ENCODE measurements at places on chromosomes 12 and 14.

DNA sequence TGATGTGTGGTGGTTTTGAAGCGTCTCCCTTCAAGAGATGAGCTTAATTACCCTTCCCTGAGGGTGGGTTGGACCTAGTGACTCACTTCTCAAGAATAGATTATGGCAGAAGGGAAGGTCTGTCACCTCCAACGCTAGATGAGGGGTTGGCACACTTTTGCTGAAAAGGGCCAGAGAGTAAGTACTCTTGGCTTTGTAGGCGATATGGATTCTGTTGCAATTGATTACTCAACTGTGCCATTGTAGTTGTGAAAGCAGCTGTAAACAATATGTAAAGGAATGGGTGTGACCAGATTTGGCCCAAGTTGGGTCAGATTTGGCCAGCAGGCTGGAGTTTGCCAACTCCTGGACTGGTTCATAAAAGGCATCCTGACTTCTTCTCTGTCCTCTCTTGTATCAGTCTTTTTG lies 53.3 kb downstream of the SMIM41 start:
- no peak for DNase-seq

DNA sequence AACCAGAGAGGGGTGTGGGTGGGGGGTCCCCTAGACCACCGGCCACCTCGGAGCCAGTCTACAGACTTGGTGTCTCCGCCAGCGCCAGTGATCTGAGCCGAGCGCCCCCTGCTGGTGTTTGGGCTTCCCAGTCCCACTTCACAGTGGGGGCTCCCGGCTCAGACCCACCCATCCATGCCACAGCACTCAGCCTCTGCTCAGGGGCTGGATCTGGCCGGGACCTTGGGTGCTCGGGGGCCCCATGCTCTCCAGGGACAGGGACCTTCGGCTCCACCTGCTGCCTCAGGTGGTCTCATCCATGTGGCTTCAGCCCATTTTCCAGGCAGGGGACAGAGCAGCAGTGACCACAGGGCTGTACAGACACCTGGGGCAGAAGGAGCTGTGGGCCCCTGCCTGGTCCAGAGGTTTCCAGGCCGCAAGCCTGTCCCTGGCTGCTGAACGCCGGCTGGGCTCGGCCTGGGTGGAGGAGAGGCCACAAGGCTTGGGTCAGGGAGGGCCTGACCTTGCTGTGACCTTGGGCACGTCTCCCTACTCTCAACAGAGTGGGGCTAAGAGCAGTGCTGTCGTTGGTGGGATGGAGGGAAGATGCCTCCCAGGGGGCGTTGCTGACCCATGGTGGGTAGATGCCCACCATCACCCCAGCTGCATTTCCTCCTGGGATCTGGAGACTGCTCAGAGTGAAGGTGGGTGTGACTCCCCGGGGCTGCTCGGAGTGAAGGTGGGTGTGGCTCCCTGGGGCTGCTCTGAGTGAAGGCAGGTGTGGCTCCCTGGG lies 86.3 kb downstream of the KIF26A start:
- no peak for DNase-seq

- DNase-seq: no peak
These were observed 110.1 kb upstream of the FAR2 start for GRCh38 chr12:29039013-29039412.

GRCh38 chr12:55675666-55676065 lies 32.0 kb downstream of the ITGA7 start:
- no peak for DNase-seq

DNA sequence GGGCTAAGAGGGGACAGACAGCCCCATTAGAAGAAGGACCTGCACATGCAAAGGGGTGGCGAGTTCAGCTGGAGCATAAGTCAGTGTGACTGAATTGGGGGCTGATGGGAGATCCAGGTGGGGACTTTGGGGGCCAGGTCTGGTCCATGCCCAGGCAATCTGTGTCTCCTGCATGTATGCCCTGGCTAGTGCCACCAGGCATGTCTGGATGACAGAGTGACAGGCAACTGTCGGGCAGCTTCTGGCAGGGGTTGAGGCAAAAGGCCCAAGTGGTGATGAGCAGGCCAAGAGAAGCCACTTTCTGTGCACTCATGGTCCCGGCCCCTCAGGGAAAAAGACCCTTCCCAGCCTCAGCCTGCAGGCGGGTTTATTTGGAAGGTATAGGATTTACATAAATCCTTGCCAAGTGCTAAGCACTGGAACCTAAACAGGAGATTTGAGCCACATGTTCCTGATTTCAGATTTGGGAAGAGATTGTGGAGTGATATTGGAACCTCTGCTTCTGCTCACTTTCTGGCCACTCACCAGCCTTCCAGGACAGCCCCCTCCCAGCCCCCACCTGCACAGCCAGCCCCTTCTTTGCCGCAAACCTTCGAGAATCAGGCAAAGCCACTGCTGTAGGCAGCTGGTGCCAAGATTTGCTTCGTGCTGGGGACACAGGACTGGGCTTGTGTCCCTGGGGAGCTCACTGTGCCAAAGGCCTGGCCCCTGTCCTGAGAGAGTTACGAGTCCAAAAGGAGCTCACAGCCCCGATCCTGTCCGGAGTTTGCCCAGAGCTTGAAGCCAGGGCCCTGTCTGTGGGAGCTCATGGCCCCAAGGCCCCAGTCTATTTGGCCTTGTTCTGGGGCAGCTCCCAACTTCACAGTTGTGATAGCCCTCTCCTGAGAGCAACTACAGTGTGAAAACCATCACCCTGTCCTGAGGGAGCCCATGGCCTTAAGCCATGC lies 232.5 kb upstream of the RTL1 start:
- no peak for DNase-seq

- no peak for DNase-seq
These were observed 179.6 kb downstream of the TMEM117 start for GRCh38 chr12:44015333-44015941.

DNA sequence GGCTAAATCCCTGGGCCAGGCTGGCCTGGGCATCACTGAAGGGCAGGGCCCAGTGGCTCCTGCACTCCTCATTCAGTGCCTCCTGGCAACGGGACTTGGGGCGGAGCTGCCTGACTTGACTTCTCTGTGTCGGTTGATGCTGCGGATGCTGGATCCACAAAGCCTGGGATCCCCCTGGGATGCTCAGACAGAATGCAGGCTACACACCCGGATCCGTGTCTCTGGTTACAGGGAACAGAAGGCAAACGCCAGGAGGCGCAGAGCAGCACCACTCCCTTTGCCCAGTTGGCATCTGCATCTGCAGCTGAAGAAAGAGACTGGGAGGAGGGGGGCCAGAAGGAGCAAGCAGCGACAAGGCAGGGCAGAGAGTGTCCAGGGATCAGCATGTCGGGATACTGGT lies 154.5 kb upstream of the FKBP4 start:
- DNase-seq: no peak

DNA sequence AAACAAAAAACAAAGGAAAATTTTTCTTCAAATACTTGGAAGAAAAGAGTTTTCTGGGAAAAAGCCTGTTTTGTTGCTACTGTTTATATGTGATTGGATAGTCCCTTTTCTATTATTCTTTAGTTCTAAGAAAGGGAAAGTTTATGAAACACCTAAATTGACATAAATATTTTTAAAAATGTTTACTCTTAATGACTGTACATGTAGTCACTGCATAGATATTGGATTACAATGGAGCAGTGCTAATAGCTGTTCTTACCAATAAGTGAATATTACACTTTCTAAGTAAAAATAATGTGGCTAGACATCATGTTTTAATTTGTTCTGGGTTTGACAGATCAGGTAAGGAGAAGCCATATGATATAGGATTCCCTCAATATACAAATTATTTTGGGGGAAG lies 352.7 kb upstream of the DIO2 start:
- no peak for DNase-seq

GRCh38 chr12:30450872-30451271 lies 244.8 kb downstream of the IPO8 start:
- DNase-seq: no peak

DNA sequence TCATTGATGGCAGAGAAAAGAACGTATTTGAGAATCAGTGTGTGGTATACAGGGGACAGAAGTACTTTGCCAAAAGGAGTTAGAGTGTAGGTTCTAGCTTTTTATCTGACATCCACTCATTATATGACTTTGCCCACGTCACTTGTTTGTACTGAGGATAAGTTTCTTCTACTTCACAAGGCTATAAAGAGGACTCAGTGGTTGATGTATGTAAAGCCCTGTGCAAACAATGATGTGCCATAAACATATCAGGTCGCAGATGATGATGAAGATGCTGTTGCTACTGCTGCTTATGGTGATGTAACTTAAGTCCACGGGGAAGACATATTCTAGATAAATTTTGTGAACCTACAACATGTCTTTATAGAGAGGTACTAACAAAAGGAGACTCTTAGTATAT lies 66.3 kb downstream of the TRHDE start:
- DNase-seq: no peak

GRCh38 chr14:50469982-50470381 lies 62.4 kb downstream of the MAP4K5 start:
- no peak for DNase-seq

- peak; percentile 48 for DNase-seq
These were observed 4.1 kb downstream of the CDKN1B start for GRCh38 chr12:12721176-12721751.

- DNase-seq: no peak
These were observed 293.2 kb upstream of the FAR2 start for GRCh38 chr12:28855761-28856310.

DNA sequence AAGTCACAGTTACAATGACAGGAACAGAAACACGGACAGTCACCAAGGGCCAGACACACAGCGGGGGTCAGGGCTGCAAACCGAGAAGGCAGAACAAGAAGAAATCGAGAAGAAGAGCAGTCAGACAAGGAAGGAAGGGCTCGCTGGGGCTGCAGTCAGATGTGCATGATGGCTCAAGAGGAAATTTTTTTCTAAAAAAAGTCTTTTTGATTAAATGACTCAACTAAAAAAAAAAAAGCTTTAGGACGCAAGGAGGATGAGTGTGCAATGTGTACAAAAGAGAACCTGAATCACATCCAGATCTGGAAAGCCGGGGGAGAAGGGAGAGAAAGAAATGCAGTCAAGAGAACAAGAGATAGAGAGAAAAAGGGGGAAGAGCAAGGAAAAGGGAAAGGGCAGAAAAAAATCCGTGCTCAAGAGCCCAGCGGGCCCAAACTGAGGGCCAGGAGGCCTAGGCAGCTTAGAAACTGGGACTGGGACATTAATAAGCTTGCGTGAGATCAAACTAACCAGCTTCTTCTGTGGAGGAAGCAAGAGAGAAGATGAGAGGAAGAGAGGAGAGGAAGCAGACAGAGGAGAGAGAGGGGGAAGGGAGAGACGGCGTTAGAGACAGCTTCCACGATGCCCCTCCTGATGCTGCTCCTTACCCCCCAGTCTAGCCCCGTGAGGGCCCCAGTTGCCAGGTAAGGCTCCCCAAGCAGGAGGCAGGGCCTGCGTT lies 6.7 kb downstream of the IFFO1 start:
- no peak for DNase-seq

DNA sequence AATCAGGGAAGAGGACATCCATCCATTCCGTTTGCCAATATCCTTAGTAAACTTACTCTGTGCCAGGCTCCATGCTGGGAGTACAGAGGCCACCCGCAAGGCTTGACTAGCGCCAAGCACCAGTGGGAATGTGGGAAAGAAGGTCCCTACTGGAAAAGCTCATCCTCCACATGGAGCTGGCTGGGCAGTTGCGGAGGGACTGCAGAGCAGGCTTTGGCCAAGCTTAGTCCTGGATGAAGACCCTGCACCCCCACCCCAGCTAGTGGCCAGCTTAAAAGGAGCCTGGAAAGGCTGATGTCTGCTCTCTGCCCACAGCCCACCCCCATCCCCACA lies 22.4 kb upstream of the EIF2B2 start:
- DNase-seq: no peak

DNA sequence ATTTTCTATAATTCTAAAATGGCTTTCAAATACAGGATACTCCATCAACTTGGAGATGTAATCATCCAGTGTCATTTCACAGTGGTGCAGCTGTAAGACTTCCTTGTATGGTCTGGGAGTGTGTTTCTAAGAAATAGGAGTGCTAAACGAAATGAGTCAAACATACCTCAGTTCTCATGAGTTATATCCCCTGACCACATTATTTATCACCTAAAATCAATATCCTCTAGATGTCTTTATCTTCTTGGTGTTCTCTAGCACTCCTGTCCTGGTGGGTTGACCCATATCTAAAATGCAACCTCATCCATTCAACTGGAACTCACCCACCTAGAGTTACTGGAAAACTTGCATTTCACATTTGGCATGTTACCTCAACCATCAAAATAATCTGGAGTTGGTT lies 33.2 kb downstream of the TMEM30B start:
- DNase-seq: no peak

- DNase-seq: no peak
These were observed 15.8 kb downstream of the SEL1L start for GRCh38 chr14:81517798-81518398.

DNA sequence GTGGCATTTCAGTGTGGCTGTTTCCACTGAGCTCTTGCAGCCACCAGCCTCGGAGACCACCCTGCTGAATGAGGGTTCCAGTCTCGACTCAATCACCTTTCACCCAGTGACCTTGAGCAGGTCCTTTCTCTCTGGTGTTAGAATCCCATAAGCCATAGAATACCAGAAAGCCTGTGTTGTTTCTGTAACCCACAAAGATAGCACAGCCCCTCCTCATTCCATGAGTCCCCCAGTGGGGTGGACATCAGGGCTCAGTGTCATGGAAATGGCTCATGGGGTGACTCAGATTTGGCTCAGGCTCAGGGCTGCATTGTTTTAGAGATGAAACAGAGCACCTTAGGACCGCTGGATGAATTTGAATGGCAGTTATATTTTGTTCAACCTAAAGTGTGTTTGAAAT lies 171.5 kb downstream of the PTPN11 start:
- no peak for DNase-seq

DNA sequence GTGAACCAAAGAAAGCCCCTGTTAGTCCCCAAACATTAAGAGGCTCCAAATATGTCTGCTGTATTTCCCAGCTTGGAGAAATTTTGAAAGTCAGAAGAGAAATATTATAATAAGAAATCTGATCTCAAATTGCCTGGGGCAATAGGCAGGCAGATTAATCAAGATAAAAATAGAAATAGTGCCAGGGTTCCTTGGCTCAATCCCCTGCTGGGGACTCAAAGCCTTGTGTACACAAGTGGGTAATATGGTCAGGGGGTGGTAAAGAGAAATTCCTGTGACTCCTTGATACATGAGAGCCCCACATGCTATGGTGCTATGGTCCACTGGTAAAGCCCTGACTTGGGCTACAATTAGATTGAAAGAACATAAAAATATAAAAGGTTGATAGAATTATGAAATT lies 41.3 kb upstream of the ARID2 start:
- DNase-seq: no peak

DNA sequence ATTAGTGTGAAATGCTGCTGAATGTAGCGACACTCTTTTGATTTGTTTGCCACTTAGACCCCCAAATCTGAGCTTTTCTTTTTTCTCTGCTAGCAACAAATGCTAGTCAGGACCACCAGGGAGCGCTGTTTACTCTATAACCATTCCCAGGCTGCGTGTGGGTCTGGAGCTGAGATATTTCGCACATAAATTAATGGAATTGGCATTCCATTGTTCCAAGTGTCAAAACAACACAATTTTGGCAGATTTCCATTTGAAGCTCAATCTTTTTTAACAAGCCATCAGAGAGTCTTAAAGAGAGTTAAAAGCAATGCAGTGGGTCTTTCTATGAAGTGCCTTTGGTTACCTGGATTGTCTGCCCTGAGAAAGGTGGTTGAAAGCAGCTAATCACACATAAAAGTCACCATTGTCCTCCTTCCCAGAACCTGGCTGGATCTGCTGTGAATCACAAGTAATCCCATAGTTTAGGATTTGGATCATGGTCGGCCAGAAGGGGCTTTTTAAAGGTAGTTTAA lies 7.4 kb upstream of the TMEM132C start:
- DNase-seq: no peak
